Transverse colon (tissue), 4 donors: ENCODE measurements at places on chromosomes 16 and 17. TPM values are rescaled to one million over a fixed set of nuclear protein-coding genes. Genes with fewer than 3 reads are reported as not detected.
A peak's percentile ranks its signal among the peaks of the same experiment; 100 is the strongest.

Gene TMC5
- 94.6 TPM for total RNA-seq

DNA sequence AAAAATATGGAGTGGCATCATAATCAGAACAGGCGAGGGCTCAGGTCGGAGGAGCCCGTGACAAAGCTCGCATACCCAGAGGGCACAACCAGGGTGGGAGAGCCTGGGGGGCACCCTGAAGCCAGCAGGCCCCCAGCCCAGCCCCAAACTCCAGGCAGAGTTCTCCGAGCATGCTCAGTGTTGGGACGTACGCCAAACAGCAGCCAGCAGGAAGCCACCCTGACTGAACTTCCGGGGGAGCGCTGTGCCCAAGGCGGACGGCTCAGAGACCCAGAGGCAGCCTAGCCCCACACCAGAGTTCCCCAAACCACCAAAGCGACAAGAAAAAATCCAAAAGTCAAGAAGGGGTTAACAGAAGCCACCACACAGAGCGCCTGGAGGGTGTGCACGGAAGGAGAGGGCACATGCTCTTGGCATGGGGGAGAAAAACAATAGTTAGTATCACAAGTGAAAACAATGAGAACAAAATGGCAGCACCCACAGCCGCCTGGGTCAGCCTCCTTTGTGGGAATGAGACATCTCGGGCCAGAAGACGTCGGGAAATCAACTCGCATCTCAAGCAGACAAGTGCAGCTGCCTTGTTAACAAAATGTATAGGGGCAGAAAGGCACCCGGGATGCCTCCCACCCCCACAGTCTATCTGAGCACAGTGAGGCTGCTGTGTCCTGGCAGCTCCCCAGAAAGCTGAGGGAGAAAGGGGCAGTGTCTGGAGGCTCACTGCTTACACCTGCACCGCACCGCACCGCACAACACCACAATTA is 11.9 kb downstream of the EXOC7 start:
- H3K36me3 ChIP-seq: no peaks in the 10 kb centered on the region
- H3K4me1 ChIP-seq: no peaks in the 10 kb centered on the region
- no peak overlapping the region for H3K4me3 ChIP-seq
- H3K27me3 ChIP-seq: no peaks in the 10 kb centered on the region
- no peak for DNase-seq
- H3K27ac ChIP-seq: no peak overlapping the region

- peaks cover 57% of the 10 kb centered on the region for H3K27me3 ChIP-seq
- H3K4me1 ChIP-seq: peaks cover 14% of the 10 kb centered on the region
- no peaks in the 10 kb centered on the region for H3K36me3 ChIP-seq
- DNase-seq: no peak
- no peak overlapping the region for H3K4me3 ChIP-seq
These were observed 1.7 kb upstream of the SLC47A1 start for GRCh38 chr17:19531780-19532501.

GRCh38 chr17:67534941-67535340 is 157.9 kb downstream of the PITPNC1 start:
- no peak for DNase-seq
- no peak overlapping the region for H3K4me3 ChIP-seq
- H3K27me3 ChIP-seq: no peaks in the 10 kb centered on the region
- H3K27ac ChIP-seq: no peak overlapping the region

Gene CACNG4
- total RNA-seq: not detected

- H3K27ac ChIP-seq: no peak overlapping the region
- H3K4me1 ChIP-seq: no peaks in the 10 kb centered on the region
- no peak overlapping the region for H3K4me3 ChIP-seq
- no peaks in the 10 kb centered on the region for H3K36me3 ChIP-seq
- DNase-seq: no peak
These were observed 294.5 kb downstream of the SNX29 start for GRCh38 chr16:12271006-12271405.

GRCh38 chr17:77636835-77637817 is 321.4 kb upstream of the TNRC6C start:
- H3K4me1 ChIP-seq: no peaks in the 10 kb centered on the region
- no peak for DNase-seq
- H3K27me3 ChIP-seq: peaks cover 23% of the 10 kb centered on the region
- no peaks in the 10 kb centered on the region for H3K36me3 ChIP-seq

- H3K27ac ChIP-seq: peak overlapping the region; percentile 42
- no peak overlapping the region for H3K4me3 ChIP-seq
- H3K36me3 ChIP-seq: peaks cover 58% of the 10 kb centered on the region
- H3K4me1 ChIP-seq: peaks cover 15% of the 10 kb centered on the region
- DNase-seq: no peak
- H3K27me3 ChIP-seq: no peaks in the 10 kb centered on the region
These were observed 19.6 kb downstream of the SNN start for GRCh38 chr16:11687601-11688519.

Gene PPY
- total RNA-seq: not detected

Gene SCGB1C2
- total RNA-seq: not detected

DNA sequence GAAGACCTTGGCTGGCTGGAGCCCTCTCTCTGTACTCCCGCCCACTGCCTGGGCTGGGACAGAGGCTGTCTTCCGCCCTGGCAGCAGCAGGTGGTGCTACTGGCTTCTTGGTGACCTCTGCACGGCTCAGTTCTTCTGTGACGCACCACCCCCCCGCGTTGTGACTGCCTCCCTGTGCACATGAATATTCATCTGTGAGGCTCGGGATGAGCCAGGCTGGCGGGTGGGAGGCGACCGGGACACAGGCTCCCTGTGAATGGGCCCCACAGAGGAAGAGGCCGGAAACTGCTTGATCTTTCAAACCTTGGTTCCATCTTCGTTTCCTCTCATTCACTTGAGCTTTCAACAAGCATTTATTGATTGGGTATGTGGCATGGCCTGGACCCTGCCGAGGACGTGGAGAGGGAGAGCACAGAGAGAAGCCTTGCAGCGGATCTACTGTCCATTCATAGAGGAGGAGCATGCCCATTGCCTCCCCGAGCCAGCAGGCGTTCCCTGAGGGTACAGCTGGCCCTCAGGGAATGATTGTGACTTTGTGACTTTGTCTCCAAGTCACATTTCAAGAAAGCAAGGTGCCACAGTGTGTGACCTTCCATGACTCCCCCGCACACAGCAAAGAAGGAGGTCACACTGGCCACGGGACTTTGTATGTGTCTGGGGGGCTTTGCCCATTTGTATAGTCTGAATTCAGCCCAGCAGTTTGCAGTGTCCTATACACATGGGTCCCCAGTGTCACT is 45.0 kb downstream of the B9D1 start:
- peaks cover 5% of the 10 kb centered on the region for H3K36me3 ChIP-seq
- DNase-seq: peak; percentile 86
- H3K27me3 ChIP-seq: no peaks in the 10 kb centered on the region
- H3K4me3 ChIP-seq: no peak overlapping the region
- H3K4me1 ChIP-seq: peaks cover 11% of the 10 kb centered on the region
- peak overlapping the region; percentile 47 for H3K27ac ChIP-seq

- H3K27me3 ChIP-seq: peaks cover 64% of the 10 kb centered on the region
- no peak overlapping the region for H3K27ac ChIP-seq
- no peak overlapping the region for H3K4me3 ChIP-seq
- peaks cover 12% of the 10 kb centered on the region for H3K4me1 ChIP-seq
These were observed 2.3 kb downstream of the RAB11FIP4 start for GRCh38 chr17:31393749-31394146.

- H3K27me3 ChIP-seq: no peaks in the 10 kb centered on the region
- peak; percentile 44 for DNase-seq
- H3K36me3 ChIP-seq: peaks cover 29% of the 10 kb centered on the region
- H3K4me1 ChIP-seq: peaks cover 29% of the 10 kb centered on the region
- peak overlapping the region; percentile 64 for H3K27ac ChIP-seq
These were observed 41.0 kb downstream of the STAT3 start for GRCh38 chr17:42347198-42347597.

Gene ANKRD40CL
- 40.8 TPM for total RNA-seq

Gene MMP28
- total RNA-seq: 368 TPM

Gene C17orf78
- total RNA-seq: not detected

DNA sequence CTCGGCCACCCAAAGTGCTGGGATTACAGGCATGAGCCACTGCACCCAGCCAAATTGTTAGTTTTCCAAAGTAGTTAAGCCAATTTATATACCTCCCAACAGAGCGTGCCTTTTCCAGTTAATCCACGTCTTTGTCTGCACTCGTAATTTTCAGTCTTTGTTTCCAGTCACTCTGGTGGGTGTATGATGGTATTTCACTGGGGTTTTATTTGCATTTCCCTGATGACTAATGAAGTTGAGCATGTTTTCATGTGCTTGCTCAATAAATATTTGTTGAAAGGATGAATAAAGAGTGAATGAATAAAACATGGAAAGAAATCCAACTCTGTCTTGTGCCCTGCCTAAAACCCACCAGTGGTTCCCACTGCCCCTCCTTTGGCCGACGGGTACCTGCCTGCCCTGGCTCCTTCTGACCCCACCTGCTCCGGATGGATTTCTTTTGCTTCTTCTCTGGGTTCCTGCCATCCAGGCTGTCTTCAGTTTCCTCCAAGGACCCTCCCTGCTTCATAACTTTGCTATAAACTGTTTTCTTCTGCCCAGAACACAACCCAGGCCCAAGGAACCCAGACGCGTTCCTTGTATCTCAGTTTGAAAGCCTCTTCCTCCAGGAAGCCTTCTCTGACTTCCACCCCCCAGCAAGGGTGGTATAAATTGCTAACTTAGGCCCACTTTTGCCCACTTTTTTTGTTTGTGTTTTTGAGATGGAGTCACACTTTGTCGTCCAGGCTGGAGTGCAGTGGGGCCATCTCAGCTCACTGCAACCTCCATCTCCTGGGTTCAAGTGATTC is 3.0 kb upstream of the ABCC1 start:
- H3K27me3 ChIP-seq: no peaks in the 10 kb centered on the region
- no peak for DNase-seq
- no peaks in the 10 kb centered on the region for H3K36me3 ChIP-seq

DNA sequence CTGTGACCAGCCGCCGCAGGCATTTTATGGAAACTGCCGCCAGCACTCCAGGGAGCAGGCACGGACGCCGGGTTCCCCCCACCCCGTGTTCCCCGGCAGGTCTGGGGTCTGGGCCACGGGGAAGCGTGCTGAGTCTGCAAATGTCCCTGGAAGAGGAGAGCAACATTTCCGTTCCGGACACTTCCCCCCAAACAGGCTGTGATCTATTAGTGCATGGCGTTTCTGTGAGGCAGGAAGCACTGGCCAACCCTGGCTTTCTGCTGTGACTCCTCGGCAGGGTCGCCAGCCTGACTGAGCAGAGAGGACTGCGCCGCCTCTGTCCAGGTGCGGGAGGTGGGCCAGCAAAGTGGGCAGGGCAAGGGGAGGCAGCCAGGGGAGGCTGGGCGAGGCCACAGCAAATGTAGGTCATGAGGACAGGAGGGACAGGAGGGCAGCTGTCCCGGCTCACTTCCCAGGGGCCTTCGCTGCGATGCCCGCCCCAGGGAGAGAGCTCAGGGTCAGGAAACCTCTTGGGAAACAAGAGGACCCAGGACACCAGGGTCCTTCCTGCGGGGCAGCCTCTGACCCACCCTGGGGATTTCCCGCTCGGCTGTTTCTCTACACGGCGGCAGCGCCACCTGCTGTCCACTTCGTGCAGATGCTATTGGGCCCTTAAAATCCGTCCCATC is 9.5 kb downstream of the FOXF1 start:
- peaks cover 6% of the 10 kb centered on the region for H3K4me1 ChIP-seq
- H3K4me3 ChIP-seq: peak overlapping the region; percentile 3
- DNase-seq: peak; percentile 61
- H3K27ac ChIP-seq: peak overlapping the region; percentile 99

Gene PPM1D
- total RNA-seq: 25.8 TPM

DNA sequence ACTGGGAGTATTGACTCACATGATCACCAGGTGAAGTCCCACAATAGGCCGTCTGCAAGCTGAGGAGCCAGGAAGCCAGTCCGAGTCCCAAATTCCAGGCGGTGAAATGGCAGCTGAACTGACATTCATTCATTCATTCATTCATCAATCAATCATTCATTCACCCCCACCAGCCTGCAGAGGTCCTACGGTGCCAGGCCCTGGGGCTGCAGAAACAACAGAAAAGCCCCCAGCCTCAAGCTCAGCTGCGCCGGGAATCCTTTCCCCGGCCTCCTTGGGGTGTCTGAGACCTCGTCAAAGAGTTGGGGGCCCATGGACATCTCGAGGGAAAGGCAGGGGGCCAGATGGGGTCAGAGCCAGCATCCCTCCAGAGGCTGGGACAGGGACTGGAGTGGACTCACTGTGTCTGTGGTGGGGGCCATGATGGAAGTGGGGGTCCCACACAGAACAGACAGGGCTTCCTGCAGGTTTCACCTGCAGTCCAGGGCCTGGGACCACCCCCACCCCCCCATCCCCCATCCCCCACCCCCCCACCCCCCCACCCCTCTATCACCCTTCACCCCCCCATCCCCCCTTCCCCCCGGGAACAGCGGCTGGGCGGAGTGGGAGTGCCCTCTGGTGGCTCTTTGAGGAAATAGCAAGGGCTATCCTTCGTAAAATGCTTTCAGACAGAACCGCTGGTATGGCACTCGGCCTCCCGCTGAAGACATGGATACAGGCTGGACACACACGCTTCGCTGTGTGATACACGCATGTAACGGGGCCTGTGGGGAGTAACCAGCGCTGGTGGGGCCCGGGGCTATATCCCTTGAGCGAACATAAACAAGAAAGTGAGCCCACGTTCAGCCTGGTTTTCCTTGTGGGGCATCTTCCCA is 8.5 kb upstream of the ZC3H18 start:
- H3K36me3 ChIP-seq: no peaks in the 10 kb centered on the region
- H3K27ac ChIP-seq: no peak overlapping the region
- DNase-seq: peak; percentile 37
- peaks cover 12% of the 10 kb centered on the region for H3K4me1 ChIP-seq
- no peak overlapping the region for H3K4me3 ChIP-seq
- H3K27me3 ChIP-seq: peaks cover 17% of the 10 kb centered on the region

- peaks cover 10% of the 10 kb centered on the region for H3K36me3 ChIP-seq
- peaks cover 30% of the 10 kb centered on the region for H3K4me1 ChIP-seq
- H3K4me3 ChIP-seq: no peak overlapping the region
- H3K27ac ChIP-seq: peak overlapping the region; percentile 56
- DNase-seq: peak; percentile 37
- no peaks in the 10 kb centered on the region for H3K27me3 ChIP-seq
These were observed 143.3 kb downstream of the AATF start for GRCh38 chr17:37092071-37092470.

Gene PYDC1
- total RNA-seq: not detected

Gene BCL6B
- 0.82 TPM for total RNA-seq

Gene NLK
- 28.1 TPM for total RNA-seq

DNA sequence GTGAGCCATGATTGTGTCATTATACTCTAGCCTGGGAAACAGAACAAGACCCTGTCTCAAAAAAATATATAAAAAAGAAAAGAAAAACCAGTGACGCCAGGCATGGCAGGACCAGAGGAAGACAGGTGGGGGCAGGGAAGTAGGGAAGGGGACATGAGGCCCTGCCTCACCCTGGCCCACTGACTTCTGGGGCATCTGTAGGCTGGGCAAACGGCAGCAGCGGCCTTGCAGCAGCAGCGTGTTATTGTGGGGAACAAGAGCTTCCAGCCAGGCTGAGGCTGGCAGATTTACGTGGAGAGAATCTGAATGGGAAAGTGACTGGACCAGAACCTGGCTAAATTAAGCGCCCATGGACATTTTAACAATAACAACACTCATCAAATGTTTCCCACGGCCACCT is 19.4 kb downstream of the CMTM4 start:
- no peaks in the 10 kb centered on the region for H3K36me3 ChIP-seq
- no peak overlapping the region for H3K4me3 ChIP-seq
- no peak overlapping the region for H3K27ac ChIP-seq
- DNase-seq: no peak
